Glutamatergic neuron (in vitro differentiated cells): ENCODE measurements at places on chromosomes 7 and 10. TPM values are rescaled to one million over a fixed set of nuclear protein-coding genes. Genes with fewer than 3 reads are reported as not detected.

DNA sequence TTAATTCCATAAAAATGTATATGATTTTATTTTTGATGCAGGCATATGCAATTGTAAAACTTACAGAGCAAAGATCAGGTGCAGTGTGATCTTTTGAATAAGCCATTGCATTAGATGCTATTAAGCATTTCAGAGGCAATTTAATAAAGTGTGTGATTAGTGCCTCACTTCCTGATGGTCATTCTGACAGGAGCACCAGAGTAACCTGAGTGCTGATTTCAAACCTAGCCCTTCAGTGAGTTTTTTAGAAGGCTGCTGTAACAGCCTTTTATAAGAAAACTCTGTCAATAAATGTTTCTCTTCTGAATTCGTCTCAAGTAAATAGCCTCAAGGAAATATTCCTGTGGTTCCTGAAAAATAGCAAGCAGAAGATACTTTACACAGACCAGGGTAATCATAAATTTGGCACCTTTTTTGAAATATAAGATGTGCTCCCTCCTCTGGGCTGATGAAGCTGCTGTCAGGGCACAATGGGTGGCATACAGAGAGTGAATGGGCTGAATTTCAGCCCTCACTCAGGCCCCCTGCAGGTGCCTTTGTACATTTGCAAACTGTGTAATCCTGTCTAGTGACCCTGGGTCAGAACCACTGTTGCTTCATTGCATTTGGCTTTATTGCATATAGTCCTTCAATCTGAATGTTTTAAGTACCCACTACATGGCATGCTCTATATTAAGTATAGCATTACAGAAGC lies 193.7 kb upstream of the CSTF2T start:
- no peak for DNase-seq

- DNase-seq = no peak
These were observed 14.6 kb downstream of the PARP12 start for GRCh38 chr7:140048138-140048537.

Gene IGFBP1
- not detected for total RNA-seq

DNA sequence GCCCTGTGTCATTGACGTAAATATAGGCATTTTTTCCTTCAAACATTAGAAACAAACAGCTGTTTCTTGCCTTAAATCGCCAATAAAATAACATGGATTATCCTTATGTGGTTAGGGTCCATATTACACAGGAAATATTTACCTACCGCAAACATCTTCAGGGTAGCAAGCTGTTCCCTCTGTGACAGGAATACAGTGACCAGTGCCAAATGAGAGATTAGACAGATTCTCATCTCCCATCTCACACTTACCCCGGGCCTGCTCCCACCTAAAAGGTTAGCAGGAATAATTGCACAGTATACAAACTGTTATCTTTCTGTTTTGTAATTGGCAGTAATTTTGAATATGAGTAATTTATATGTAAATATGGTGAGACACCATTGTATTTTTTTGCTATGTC lies 16.5 kb downstream of the MKI67 start:
- DNase-seq = no peak

DNA sequence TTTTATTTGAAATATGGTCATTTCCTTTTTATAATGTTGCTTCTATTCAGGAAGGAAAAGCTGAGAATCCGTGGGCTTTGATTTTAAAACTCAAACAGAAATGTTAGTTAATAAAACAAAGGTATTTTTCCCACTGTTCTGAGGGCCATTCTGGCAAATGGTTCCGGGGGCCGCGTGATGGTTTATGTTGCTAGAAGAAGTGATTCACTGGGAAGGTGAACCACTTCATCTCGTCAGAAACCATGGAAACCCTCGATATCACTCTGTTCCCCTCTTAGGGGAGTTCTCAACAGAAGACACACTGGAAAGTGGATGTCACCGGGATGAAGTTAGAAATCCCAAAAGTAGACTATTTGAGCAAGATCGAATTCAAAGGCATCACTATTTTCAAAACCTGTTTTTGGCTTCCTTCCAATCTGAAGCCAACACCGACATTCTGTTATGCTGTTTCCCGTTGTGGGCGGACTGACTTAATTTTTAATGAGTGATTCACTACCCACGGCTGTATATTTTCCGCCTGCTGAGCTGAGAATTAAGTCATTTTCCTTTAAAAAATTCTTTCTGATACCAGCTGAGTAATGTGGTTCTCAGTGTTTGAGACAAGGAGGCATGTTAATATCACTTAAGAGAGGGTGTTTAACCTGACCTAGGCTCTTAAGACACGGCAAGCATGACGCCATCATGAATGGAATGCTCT lies 84.1 kb downstream of the PTPRE start:
- no peak for DNase-seq

Gene HGF
- total RNA-seq = not detected

Gene FZD1
- 4.9 TPM for total RNA-seq

DNA sequence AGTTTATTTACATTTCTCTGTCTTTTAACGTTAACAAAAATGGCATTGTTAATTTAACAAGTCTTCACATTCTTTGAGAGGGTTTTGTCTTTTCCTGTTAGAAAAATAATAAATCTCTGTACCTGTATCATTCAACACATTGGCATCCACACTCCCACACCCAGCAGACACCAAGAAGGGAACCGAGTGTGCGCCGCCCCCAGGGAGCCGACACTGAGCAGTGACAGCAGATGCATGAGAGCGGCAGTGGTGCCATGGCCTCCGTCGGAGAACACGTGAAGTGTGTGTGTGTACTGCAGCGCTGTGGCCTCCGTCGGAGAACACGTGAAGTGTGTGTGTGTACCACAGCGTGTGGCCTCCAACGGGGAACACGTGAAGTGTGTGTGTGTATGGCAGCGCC lies 63.3 kb downstream of the DYNC2I1 start:
- no peak for DNase-seq

DNA sequence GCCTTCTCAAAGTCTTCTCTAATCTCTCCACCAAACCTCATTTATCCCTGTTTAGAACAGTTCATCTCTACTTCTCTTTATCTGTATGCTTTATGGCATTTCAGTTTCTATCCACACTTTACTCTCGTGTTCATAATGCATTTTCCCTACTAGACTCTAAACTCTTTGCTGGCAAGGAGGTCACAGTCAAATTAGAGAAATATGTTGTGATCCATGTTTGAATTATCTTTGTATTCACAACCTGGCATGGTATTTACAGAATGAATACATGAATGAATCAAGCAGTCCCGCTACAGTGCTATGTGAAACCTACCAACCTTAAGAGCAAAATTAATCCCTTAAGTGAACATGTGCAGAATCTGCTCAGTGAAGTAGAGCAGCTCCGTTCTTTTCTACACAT lies 12.8 kb upstream of the YAE1 start:
- DNase-seq = no peak

GRCh38 chr10:33801705-33802104 lies 467.2 kb upstream of the NRP1 start:
- DNase-seq = no peak

Gene PSPH
- 51.6 TPM for total RNA-seq

Gene TMEM273
- 0.39 TPM for total RNA-seq

GRCh38 chr10:84783386-84783785 lies 455.0 kb downstream of the CCSER2 start:
- peak; percentile 36 for DNase-seq
